Mesenteric fat pad (tissue), 1 donor: ENCODE measurements at places on chromosomes 5 and 9. TPM values are rescaled to one million over a fixed set of nuclear protein-coding genes. Genes with fewer than 3 reads are reported as not detected.

The SPATA6L gene
- 5.4 TPM for total RNA-seq

The NIM1K gene
- 0.58 TPM for total RNA-seq

The DMRT2 gene
- 3.6 TPM for total RNA-seq

DNA sequence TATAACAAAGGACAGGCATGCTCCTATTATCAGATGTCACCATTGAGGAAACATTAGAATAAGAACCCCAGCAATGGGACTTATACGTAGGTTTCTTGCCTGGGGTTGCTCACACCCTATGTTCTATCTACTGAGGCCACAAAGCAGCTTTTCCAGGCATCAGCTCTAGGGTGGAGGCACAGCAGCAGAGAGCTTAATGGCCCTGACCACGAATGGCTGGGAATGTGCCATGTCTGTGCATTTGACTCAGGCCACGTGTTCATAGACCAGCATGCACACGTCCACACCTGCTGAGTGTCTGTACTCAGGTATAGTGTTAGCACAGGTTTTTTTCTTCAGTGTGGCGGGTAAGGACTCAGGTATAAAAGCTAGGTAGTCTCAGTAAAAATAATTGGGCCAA lies 129.4 kb downstream of the AOPEP start:
- no peak for DNase-seq

GRCh38 chr5:13251623-13252376 lies 692.7 kb downstream of the DNAH5 start:
- DNase-seq: no peak

The ATP10B gene
- total RNA-seq: 0.42 TPM

GRCh38 chr9:129413537-129414376 lies 207.1 kb downstream of the C9orf50 start:
- peak; percentile 100 for DNase-seq

The POU5F2 gene
- 1.9 TPM for total RNA-seq

The SLC25A2 gene
- total RNA-seq: 0.61 TPM

GRCh38 chr5:966941-967340 lies 41.7 kb upstream of the NKD2 start:
- DNase-seq: no peak

The AUH gene
- 21.9 TPM for total RNA-seq

The PCDHA2 gene
- total RNA-seq: not detected

DNA sequence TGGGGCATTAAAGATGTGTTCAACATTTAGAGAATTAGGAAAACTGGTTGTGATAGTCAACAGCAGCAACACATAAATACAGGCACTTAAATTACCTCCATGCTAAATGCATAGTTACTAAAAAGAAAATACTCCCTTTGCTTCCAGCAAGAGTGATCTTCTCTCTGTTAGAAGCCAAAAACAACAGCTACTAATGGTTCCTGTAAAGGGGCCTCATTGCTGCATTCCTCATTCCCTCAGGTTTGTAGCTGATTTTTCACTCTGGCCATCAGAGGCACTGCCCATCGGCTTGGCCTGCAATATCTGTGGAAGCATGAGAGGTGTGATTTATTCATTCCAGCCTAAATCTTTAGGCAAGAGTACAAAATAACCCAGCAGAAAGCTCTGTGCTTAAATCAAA lies 466.0 kb upstream of the ADAMTS16 start:
- DNase-seq: no peak

DNA sequence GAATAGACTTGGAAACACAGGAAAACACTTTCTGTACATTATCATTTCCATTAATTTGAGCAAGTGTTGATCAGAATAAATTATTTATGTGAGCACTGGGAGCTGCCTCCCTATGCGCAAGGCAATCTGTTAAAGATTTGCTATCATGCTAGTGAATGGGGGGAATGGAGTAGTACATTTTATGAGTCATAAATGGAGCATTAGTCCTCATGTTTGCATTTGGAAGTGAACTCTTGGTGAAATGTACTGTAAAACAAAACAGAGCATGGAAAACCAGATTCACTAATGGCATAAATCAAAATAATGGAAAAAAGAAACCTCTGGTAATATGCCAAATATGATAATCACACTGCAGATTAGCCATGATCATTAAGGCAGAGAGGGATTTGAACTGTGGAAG lies 40.5 kb upstream of the TMC1 start:
- DNase-seq: no peak

GRCh38 chr5:125558466-125558865 lies 812.0 kb upstream of the ZNF608 start:
- DNase-seq: no peak

DNA sequence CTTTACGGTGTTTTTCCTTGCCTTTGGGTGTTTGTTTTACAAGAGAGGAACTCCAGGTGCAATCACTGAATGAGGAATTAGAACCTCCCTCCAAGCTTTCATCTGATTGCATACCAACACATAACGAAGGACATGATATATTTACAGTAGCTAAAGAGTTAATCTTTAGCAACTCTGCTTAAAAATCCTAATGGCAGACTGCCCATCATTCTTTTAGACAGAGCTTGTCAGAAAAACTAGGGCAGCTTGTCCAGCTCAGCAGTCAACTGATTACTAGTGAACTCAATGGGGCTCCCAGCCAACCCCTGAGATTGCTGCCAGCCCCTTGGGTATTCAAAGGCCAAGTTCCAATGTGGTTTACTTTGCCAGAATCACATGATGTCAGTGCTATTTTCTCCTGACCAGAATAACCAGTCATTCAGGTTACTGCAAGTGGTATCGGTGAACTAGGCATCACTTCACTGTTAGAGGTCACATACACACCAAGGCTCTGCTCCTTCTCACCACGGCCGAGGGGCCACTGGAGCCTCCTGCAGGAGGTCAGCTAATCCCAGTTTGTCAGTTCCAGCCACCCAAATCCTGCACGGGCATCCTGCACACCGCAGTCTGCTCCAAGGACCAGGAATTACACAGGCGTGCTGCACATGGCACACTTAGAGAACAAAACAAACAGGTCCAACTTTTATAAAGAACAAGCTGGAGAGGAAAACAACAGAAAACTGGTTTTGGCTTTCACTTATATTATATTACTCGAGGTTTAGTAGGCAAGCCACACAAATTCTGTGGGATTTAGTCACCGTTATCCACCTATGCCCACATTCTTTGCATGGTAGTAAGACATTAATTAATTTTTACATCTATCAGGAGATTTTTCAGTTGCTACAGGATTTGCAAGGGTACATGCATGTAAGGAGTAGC lies 62.5 kb downstream of the NFIB start:
- no peak for DNase-seq

GRCh38 chr9:111661150-111661801 lies at the start of gene GNG10:
Gene GNG10, plus strand, starts transcription at chr9:111661605. Its CDS starts 30 bp downstream, at chr9:111661635.
- DNase-seq: peak; percentile 91

The NKD2 gene
- total RNA-seq: 17.1 TPM

DNA sequence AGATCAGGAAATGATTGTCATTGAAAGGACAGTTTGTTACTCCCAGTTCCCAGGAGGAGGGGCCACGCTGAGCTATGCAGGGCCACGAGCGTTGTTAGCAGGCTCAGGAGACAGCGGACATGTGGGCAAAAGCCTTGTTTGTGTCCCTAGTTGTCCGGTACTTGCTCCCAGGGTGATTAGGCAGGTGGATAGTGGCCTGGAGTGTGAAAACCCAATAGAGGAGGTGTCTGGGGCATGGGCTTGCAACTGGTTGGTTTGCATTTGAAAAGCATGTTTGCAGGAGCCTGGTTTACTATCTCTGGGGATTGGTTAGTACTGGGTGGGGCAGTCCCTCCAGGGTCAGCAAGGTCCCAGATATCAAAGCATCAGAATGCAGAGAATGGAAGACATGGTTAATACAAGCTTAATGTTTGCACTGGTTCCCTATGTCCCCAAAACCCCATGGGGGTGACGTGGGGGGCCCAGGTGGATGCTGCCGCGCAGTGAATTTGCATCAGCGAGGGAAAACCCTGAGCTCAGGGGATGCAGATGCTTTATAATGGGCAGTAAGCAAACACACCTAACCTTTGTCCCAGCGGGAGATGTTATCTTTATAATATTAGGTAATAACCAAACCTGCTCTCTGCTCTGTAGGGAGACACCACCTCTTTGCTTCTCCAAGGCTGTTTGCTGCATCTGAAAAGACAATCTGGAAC lies 39.7 kb downstream of the ROPN1L start:
- DNase-seq: no peak

The GFI1B gene
- not detected for total RNA-seq

DNA sequence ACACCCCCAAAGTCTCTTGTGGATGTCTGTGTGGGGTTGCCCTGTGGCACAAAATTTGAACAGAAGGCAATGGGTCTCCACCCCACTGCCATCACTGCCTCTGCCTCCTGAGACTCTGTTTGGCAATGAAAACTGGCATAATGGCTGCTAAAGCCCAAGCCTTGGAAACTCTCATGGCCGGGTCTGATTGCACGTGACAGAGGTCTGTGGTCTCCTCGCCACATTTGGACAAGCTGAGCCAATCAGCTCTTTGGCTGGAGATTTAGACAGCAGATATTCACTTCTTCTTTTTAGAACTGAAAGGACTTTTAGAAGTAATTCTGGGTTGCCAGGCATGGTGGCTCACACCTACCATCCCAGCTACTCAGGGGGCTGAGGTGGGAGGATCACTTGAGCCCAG lies 5.5 kb downstream of the GGTA1 start:
- DNase-seq: no peak

DNA sequence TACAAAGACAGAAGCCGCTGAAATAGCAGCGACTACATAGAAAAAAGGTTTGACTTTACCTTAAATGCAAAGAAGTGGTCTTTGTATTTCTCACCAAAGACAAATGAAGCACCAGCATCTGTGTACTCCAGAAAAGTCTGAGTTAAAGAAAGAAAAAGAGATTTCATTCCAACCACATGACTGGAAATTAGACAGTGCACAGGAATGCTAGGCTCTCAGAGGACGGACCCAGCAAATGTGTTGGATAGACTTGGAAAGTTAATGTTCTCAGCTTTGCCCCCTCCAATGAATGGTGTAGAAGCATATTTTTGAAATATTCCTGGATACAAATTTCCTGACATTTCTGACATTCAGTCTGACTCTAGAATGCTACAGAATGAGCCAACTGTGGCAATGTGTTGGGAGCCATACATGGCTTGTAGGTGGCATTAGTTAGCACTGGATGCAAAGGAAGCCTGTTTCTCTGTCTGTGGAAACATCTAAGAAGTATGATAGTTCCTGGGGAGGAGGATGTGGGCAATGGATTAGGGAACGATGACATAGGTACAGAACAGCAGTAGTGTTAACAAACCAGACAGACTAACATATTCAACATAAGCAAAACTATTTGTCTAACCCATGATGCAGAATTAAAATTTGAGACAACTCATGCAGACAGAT lies 43.3 kb downstream of the SLC28A3 start:
- DNase-seq: no peak
